ENCODE measurements at places on chromosomes 1 and 21.

- no peak for DNase-seq
These were observed 305.6 kb upstream of the LYPLAL1 start for GRCh38 chr1:218867941-218868626.

- no peak for DNase-seq
These were observed 141.9 kb upstream of the TNR start for GRCh38 chr1:175885326-175885725.

DNA sequence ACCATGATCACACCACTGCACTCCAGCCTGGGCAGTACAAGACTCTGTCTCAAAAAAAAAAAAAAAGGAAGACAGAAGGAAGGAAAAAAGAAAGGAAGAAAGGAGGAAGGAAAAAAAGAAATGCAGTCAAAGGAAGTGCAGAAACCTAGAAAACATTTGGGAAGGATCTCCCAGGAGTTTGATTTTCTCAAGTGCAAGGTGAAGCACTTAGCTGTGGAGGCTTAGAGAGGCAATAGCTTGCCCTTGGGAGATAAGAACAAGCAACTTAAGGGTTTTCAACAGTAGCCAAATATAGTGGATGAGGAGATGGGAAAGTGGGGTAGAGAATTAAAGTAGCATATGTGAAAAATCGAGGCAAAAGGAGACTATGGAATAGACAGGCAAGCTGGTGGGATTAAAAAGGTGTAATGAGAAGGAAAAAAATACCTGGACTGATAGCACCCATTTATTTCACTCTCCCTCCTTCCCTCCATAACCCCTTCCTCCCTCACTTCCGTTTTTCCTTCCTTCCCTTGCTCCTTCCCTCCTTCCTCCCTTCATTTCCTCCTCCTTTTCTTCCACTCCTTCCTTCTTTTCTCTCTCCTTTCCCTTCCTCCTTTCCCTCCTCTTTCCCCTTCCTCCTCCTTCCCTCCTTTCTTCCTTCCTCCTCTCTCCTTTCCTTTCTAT, 6.8 kb upstream of the FAM89A start:
- no peak for DNase-seq

- DNase-seq, result no peak
These were observed 902 bp downstream of the AP4B1 start for GRCh38 chr1:113903501-113904292.

DNA sequence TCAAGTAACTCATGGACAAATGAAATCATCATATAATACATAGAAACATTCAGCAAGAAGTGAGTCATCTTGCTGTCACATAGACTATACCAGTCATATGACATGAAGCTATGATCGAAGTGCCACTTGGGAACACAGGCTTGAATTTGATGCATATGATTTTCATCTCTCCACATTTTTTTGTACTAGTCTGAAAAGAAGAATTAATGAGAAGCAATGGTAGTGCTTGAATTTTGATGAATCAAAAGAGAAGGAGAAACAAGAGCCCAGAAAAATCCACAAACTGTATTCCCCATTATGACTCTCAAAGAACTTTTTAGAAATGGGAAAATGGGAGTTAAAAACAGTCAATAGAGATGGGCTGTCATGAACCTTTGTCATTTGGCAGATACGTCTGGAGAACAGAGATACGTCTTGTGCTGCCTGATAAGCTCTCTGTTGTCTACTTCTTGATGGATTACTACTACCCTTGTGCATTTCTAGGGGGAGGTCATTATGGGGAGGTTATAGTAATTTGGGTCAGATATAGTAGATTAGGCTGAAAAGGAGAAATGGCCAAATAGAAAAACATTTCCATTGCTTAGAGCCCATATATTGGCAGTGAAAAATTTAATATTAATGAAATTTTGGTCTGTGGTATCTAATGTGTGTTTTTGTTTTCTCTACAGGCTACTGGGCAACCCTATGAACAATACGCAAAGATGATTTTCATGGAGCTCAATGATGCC, 8.0 kb upstream of the LEPR start:
- no peak for DNase-seq

All from GM18507 (cell line).